ENCODE measurements at places on chromosomes 7 and 10. TPM values are rescaled to one million over a fixed set of nuclear protein-coding genes. Genes with fewer than 3 reads are reported as not detected.

AOAH gene
- 0.64 TPM for total RNA-seq

HMX3 gene
- total RNA-seq, result not detected

MUC12 gene
- total RNA-seq, result not detected

TUBB8 gene
- total RNA-seq, result not detected

C10orf105 gene
- not detected for total RNA-seq

SMC3 gene
- total RNA-seq, result 16.8 TPM

AUTS2 gene
- 12.8 TPM for total RNA-seq

ASIC3 gene
- 1.6 TPM for total RNA-seq

All from glomerular endothelial cell (primary cell).